ENCODE measurements at places on chromosomes 4 and X.
A peak's percentile ranks its signal among the peaks of the same experiment; 100 is the strongest.

DNA sequence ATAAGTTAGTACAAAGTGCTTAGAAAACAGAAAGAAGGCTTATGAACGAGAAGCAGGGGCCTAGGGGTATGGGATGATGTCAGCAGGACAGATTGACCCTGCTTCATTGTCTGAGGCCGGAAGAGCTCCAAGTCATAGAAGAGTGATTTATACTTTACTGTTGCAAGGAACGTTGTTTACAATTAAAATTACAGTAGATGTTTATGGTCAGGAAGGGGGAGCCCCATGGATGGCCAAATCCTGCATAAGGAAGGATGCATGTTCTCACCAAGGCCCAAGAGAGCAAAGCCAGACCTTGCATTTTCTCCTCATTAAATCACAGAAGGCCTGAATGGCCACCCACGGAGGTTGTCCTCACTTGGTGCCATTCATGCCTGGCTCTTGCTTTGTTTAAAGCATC, 115.3 kb downstream of the LDB2 start:
- no peak for DNase-seq

DNA sequence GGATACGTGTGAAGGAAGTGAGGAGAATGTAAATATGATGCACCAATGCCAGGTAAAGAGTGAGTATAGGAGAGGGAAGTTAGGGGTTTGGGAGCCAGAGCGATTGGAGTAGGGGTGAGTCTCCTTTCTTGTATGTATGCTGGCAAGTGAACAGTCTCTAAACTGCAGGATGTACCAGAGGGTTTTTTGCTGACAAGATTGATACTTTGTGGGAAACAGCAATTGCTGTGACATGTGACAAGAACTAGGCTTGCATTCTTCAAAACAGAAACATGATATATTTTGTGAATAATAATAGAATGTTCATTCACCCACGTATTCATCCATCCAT, 706 bp downstream of the CHIC1 start:
- DNase-seq: peak; percentile 38

DNA sequence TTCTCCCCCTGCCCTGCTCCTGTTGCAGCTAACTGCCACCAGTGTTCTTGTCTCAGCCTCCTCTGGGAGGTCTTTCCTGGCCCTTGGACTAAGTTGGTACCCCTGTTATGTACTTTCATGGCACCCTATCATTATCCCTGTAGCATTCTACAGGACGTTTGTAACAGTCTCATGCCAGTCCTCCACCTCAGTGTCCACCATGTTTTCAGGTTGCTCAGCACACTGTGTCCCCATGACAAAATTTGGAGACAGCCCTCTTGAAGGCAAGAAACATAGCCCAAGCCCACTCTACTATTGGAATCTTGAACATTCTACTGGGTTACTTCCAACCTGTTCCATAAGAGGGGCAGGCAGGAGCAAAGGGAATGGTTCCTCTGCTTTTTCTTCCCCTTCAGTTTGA, 194.4 kb upstream of the ANXA3 start:
- DNase-seq: no peak

- peak; percentile 29 for DNase-seq
Measured at GRCh38 chr4:101596781-101597552, 193.6 kb upstream of the BANK1 start.

- DNase-seq: peak; percentile 82
Measured at GRCh38 chrX:71111141-71111843, at the start of gene IL2RG. Gene IL2RG (minus strand): TSS chrX:71111577. CDS start chrX:71111539, 38 bp downstream.

DNA sequence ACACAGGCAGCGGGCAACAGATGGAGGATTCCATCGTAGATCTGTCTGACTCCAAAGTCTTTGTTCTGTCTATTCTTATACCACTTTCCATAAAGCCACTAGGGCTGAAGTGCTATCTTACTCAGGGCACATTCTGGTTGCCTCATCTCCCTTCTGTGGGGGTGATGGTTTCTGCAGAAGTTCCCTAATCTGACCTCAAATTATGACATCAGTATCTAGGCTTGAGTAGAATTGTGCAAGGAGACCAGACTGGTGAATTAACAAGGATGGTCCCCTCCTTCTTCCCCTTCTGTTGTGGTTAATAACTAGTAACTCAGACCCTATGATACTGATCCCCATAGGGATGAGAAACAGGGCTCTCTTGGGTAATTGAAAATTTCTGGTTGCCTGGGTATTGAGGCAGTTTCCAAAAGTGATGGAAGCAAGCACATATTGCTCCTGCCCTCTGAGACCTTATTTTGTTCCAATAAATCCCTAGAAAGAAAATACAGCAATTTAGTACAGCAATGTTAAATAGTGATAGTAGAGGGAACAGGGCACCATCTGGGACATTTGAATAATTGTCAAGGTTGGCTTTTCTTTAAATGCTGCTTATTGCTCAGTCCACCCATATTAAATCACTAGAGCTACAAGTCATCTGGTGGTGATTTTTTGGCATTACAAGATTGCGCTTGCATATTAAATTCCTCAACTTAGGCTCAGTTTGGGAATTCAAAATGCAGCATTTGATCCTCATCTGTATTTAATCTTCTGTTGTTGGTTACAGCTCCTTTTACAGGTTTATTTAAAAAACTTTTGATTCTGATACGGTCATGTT, 57.3 kb upstream of the AP1S2 start:
- peak; percentile 87 for DNase-seq

DNA sequence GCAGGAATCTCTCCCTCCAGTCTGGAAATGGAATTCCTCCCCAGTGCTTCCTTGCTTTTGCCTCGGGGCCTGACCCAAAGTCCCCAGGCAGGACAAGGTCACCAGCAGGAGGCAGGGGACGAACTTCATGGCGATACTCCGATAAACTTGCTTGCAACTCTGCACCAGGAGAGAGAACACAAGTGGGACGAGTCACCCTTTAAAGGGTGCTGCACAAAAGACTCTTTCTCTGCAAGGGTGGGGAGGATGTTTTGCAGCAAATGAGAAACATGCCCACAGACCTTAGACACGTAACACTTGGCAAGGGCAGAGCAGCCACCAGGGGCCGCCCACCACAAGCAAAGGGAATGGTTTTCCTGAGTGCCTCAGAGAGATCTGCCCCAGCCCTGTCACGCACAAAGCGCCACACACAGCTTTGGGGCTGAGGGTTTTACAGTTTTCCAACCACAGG, at the start of gene FGFBP2:
Gene FGFBP2 (minus strand): TSS at position 175 of the 451 bp plus-strand sequence. CDS start 46 bp downstream, at position 129.
- DNase-seq: peak; percentile 88

DNA sequence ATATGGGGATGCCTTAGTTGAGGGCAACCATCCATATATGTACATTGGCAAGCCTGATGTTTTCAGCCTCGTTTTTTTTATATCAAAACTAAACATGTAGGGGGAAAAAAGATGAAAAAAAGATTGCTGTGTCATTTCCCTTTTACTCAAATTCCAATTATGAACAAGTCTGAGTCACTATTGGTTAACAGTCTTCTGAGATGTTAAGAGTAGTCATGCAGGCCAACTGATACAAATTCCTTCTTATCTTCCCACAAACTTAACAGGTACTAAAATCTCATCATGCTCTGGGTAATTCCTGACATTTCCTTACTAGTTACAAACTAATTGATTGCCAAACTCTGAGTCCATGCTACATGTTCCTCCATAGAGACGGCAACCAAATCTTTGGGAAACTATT, 222.1 kb downstream of the FRMPD4 start:
- no peak for DNase-seq

DNA sequence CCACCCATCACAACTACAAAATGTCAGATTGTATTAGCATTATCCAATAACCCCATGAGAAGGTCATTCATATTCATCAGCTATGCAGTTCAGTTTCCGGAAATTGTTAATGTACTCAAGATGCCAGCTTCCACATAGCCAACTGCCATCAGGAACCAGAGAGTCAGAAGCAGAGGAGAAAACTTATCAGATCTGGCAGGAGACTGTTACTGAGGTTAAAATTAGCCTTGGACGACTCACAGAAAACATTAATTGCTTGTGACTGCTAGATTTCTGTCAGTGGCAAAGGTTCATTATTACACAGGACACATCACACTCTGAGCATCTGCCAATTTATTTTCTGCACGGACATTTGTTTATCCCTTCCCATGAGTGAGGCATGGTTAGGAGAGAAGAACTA, 352.8 kb downstream of the DHRSX start:
- DNase-seq: peak; percentile 64

- DNase-seq: no peak
Measured at GRCh38 chr4:29259556-29259955, 1460.6 kb upstream of the PCDH7 start.

GRCh38 chr4:15653864-15654592, 1.1 kb downstream of the FBXL5 start:
- peak; percentile 94 for DNase-seq

DNA sequence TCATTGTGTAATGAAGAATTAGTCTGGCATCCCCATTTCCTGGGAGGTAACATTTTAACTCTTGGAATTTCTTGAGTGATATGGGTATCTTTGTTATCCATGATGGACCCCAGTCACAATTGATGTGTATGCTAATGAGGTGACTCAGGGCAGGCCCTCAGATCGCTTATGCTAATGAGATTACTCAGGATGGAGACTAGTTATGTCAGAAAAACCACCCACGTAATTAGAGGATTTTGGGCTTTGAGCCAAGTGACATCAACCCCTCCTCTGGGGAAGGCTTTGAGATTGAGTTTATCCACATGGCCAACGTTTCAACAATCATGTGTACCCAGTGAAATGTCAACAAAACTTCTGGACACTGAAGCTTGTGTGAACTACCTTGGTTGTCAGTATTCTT, 772.7 kb downstream of the STPG2 start:
- no peak for DNase-seq

GRCh38 chr4:175271010-175271630, 353.0 kb downstream of the ADAM29 start:
- DNase-seq: no peak

GRCh38 chr4:108533876-108534275, 86.5 kb upstream of the RPL34 start:
- DNase-seq: no peak

DNA sequence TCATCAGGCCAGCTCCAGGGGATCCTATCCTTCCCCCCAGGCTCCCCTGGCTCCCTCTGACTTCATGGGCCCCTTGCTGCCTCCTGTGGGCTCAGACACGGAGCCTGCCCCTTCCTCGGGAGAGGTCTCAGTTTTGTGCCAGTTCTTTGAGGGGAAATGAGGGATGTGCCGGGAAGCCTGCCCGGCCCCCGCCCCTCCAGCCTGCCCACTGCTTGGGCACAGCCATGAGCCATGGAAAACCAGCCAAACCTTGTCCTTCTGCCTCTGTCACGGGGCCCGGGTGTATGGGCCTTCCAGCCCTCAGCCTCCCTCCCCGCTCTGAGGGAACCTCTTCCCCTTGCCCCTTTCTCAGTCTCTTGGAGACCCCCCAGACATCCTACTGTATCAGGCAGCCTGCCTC, 6.8 kb downstream of the BGN start:
- DNase-seq: no peak

GRCh38 chr4:99848591-99849001, 32.0 kb downstream of the DAPP1 start:
- no peak for DNase-seq

- no peak for DNase-seq
Measured at GRCh38 chr4:25882226-25882625, 19.4 kb upstream of the SEL1L3 start.

Data from hematopoietic multipotent progenitor cell treated with erythropoietin and hydrocortisone succinate and interleukin-3 and kit ligand, for 4 days (in vitro differentiated cells).